ENCODE measurements at places on chromosomes 12 and 14. TPM values are rescaled to one million over a fixed set of nuclear protein-coding genes. Genes with fewer than 3 reads are reported as not detected.

- H3K4me3 ChIP-seq = no peak overlapping the region
- no peaks in the 10 kb centered on the region for H3K36me3 ChIP-seq
- no peaks in the 10 kb centered on the region for H3K4me1 ChIP-seq
- no peak overlapping the region for H3K27ac ChIP-seq
- no peak for DNase-seq
- H3K27me3 ChIP-seq = no peaks in the 10 kb centered on the region
These were observed 246.7 kb downstream of the PAWR start for GRCh38 chr12:79444089-79444488.

DNA sequence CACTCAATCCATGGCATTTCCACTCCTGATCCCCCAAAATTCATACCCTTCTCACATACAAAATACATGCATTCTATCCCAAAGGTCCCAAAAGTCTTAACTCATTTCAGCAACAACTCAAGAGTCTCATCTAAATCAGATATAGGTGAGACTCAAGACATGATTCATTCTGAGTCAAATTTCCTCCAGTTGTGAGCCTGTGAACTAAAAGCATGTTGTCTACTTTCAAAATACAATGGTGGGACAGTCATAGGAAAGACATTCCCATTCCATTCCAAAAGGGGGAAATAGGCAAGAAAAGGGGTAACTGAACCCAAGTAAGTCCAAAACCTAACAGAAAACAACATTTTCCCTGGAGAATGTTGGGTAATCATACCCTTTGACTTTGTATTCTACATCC is 103.3 kb downstream of the C12orf75 start:
- H3K27ac ChIP-seq = no peak overlapping the region
- H3K36me3 ChIP-seq = no peaks in the 10 kb centered on the region
- no peak overlapping the region for H3K4me3 ChIP-seq
- no peaks in the 10 kb centered on the region for H3K4me1 ChIP-seq
- DNase-seq = no peak
- H3K27me3 ChIP-seq = no peaks in the 10 kb centered on the region

- no peaks in the 10 kb centered on the region for H3K36me3 ChIP-seq
- DNase-seq = peak; percentile 83
- peaks cover 7% of the 10 kb centered on the region for H3K4me1 ChIP-seq
- peak overlapping the region; percentile 71 for H3K27ac ChIP-seq
These were observed 35.8 kb upstream of the ASPG start for GRCh38 chr14:104049576-104050240.

DNA sequence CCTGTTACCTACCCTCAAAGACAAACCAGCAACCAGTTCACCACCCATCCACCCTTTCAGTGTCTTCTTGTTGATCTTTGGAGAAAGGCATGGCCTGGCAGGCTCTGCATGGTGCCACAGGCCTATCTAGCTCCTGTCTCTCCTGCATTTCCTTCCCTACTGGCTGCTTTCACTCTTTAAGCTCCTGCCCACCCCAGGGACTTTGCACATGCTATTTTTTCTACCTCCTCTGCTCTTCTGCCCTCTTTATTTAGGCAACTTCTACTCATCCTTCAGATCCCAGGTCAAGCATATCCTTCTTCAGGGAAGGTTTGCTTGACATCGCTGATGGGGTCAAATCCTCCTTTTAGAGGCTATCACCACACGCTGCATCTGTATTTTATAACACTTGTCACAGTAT is 27.1 kb upstream of the GPRC5A start:
- H3K27ac ChIP-seq = no peak overlapping the region
- no peak for DNase-seq
- no peaks in the 10 kb centered on the region for H3K4me1 ChIP-seq
- no peaks in the 10 kb centered on the region for H3K27me3 ChIP-seq
- H3K36me3 ChIP-seq = no peaks in the 10 kb centered on the region

P2RX2 gene
- 3.6 TPM for total RNA-seq

ZNF84 gene
- 19.5 TPM for total RNA-seq

GRCh38 chr12:123075646-123076171 is 75.2 kb downstream of the PITPNM2 start:
- peaks cover 64% of the 10 kb centered on the region for H3K4me1 ChIP-seq
- H3K36me3 ChIP-seq = no peaks in the 10 kb centered on the region
- DNase-seq = no peak
- H3K27me3 ChIP-seq = no peaks in the 10 kb centered on the region

GRCh38 chr12:77999074-77999715 is 168.5 kb downstream of the NAV3 start:
- H3K4me3 ChIP-seq = no peak overlapping the region
- no peaks in the 10 kb centered on the region for H3K36me3 ChIP-seq
- no peak overlapping the region for H3K27ac ChIP-seq

HEBP1 gene
- total RNA-seq = 65.5 TPM

GRCh38 chr14:71488703-71489191 is 443.5 kb upstream of the RGS6 start:
- H3K4me3 ChIP-seq = no peak overlapping the region
- peaks cover 59% of the 10 kb centered on the region for H3K4me1 ChIP-seq
- no peak for DNase-seq
- H3K27me3 ChIP-seq = no peaks in the 10 kb centered on the region
- no peaks in the 10 kb centered on the region for H3K36me3 ChIP-seq
- no peak overlapping the region for H3K27ac ChIP-seq

MGST1 gene
- 39.8 TPM for total RNA-seq

DNA sequence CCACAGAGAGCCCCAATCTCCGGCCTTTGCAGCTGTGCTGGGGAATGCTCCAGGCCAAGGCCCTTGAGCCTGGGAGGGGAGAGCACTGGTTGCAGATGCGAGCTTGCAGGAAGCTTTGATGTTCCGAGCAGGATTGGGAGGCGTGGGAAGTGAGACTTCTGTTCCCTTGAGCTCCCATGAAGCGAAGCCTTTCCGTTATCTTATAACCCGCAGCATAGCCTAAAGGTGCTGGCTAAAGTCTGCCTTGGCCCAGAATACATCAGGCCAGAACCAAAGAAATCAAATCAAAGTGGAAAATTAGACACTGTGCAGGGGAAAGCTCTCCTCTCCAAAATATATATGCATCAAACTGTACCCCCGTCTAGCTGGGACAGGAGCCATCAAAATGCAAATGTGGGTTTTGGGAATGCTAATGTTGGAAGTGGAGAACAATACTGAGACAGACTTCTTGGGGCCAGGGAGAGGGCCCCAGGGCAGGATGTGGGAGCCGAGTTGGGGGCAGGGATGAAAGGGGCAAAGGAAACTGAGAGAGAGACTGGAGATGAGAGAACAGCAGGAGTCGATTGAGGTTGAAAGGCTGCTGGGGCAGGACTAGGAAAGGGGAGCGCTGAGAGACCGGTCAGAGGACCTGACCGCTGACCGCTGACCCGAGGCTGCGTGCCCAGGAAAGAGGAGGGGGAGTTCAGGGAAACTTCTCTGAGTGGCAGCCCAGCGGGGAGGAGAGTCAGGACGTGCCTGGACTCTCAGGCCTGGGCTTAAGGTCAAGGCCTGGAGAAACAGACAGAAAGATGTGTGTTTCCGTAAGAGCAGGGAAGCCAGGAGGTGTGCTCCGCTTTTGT is 152.2 kb upstream of the PARP11 start:
- H3K4me1 ChIP-seq = no peaks in the 10 kb centered on the region
- DNase-seq = no peak
- H3K27me3 ChIP-seq = no peaks in the 10 kb centered on the region
- no peak overlapping the region for H3K27ac ChIP-seq

GRCh38 chr14:29264865-29265264 is 498.3 kb downstream of the FOXG1 start:
- no peaks in the 10 kb centered on the region for H3K36me3 ChIP-seq
- no peak for DNase-seq
- no peaks in the 10 kb centered on the region for H3K27me3 ChIP-seq
- H3K4me1 ChIP-seq = peaks cover 16% of the 10 kb centered on the region
- no peak overlapping the region for H3K4me3 ChIP-seq

GRCh38 chr14:21940887-21941856 is 267.6 kb upstream of the OR4E1 start:
- no peak for DNase-seq
- H3K4me3 ChIP-seq = no peak overlapping the region
- H3K27ac ChIP-seq = no peak overlapping the region
- no peaks in the 10 kb centered on the region for H3K4me1 ChIP-seq

- no peaks in the 10 kb centered on the region for H3K36me3 ChIP-seq
- peaks cover 41% of the 10 kb centered on the region for H3K4me1 ChIP-seq
- H3K27me3 ChIP-seq = no peaks in the 10 kb centered on the region
- no peak overlapping the region for H3K4me3 ChIP-seq
These were observed 1.1 kb downstream of the C14orf93 start for GRCh38 chr14:23008831-23009230.

GRCh38 chr14:31391977-31392503 is 28.3 kb downstream of the HEATR5A start:
- no peak overlapping the region for H3K4me3 ChIP-seq
- H3K27me3 ChIP-seq = no peaks in the 10 kb centered on the region

All from esophagus muscularis mucosa (tissue), 4 donors.